ENCODE measurements at places on chromosomes 4 and X.

GRCh38 chrX:1781766-1782165, 166.9 kb downstream of the ASMT start:
- DNase-seq, result no peak

DNA sequence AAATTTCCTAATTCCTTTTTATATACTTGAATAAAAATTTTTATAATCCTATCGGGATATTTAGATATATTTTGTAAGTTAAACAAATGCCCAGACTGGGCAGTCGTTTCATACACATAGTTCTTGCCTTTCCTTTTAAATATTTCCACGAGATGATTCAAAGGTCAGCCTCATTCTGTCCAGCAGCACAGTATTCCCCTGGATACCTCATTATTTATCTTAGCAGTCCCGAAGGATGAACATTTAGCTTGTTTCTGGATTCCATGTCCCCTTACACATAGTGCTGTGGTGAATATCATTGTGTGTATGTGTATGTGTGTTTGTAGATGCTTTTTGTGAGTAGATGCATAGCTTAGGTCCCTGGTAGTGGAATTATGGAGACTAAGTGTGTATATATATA, 38.3 kb downstream of the RAPGEF2 start:
- no peak for DNase-seq

DNA sequence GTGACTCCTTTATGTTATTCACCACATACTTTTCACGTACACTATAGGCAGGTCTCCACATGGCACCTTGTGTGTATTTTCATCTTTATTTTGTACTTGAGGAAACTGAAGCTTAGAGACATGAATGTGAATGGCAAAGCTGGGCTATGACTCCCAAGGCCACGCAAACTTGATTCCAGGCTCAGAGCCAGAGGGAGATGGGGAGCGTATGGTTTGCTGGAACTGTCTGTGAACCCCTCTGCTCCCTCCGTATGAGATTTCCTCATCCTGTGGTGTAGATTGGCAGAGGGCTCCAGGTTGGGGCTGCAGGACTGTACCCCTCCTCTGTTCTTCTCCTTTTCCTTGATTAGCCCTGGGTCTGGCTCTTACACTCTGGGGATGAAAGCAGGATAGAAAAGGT, 16.1 kb upstream of the STARD8 start:
- DNase-seq, result no peak

- no peak for DNase-seq
Measured at GRCh38 chr4:187125062-187125461, 401.4 kb upstream of the FAT1 start.

GRCh38 chr4:4820261-4820660, 39.2 kb upstream of the MSX1 start:
- DNase-seq, result no peak

DNA sequence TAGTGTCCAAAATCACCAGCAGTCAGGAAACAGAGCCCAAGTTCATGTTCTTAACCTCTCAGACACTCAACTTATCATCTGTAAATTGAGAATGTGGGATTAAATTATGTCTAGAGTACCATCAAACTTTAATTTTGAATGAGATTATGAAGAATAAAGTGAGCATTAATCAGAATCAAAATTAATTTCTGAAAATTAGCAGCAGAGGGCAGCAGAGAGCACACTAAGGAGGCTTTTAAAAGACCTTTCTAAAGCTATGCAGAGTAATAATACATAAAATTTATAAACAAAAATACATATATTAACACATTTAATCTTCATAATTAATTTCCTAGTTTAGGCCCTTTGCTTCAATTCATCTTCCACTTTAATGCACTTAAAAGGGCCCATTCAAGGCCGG, 7.1 kb downstream of the TASL start:
- DNase-seq, result no peak

DNA sequence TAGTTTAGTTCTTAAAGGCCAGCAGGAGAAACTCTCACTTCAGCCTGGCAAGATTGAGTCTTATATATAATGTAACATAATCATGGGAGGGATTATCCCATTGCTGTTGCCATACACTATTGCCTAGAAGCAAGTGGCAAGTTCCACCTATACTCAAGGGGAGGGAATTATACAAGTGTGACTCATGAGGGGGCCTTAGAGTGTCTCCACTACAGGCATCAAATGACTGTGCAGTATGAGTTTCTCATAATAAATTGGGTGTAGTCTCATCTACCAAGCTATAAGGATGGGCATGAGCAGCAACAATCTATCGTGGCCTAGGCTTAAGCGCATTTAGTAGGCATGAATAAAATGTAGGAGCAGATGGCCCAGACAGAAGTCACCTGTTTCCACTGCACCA, 89.1 kb upstream of the C1GALT1C1 start:
- no peak for DNase-seq

GRCh38 chr4:41852229-41852628, 83.0 kb upstream of the TMEM33 start:
- DNase-seq, result no peak

DNA sequence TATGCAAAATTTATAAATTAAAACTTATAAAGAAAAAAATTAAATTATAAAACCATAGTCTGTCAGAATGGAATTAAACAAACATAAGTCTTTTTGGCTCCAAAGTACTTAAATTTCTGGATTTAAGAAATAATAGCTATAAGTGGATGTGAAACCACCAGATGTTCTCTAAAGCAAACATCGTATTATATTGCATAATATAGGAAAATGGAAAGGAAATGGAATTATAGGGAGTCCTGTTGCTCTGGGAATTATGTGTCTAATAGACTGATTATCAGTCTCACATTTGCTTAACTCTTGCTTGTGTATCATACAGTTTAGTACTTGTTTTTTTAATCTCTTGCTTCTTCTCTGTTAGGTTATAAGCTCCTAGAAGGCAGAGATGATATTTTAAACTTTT, 819.2 kb downstream of the RAPGEF2 start:
- DNase-seq, result no peak

- no peak for DNase-seq
Measured at GRCh38 chrX:119640731-119641170, 34.5 kb upstream of the NKRF start.

- no peak for DNase-seq
Measured at GRCh38 chrX:39840133-39840532, 257.6 kb downstream of the BCOR start.

- DNase-seq, result peak; percentile 6
Measured at GRCh38 chr4:19689511-19689910, 562.2 kb upstream of the SLIT2 start.

DNA sequence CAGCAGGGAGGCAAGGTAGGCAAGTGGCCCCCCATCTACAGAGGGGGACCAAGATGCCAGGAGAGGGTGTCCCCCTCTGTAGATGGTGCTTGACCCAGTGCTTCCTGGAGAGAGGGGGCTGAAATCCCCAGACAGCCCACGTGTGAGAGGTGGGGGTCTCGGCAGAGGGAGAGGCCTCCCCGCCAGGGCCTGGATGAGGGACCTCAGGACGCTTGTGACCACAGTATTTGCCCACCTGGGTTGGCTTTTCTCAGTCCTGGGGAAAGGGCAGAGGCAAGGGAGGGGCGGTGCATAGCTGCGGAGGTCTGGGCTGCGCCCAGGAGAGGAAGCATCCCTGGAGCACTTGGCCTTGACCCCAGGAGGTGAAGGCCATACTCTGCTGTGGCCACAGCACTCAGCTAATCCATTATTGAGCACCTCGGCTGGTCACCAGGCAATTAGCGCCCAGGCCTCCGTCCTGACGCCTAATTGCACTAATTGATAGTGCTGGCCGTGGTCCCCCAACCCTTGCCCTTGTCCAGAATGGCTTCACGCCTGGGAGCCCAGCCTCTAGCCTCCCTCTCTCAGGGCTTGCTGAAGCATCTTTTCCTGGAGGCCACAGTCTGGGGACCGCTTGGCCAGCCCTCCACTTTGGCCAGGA, 30.7 kb downstream of the HMX1 start:
- no peak for DNase-seq

GRCh38 chrX:122087341-122087740, 1039.9 kb downstream of the GLUD2 start:
- DNase-seq, result no peak

- peak; percentile 19 for DNase-seq
Measured at GRCh38 chr4:91212211-91212610, 1085.0 kb downstream of the CCSER1 start.

DNA sequence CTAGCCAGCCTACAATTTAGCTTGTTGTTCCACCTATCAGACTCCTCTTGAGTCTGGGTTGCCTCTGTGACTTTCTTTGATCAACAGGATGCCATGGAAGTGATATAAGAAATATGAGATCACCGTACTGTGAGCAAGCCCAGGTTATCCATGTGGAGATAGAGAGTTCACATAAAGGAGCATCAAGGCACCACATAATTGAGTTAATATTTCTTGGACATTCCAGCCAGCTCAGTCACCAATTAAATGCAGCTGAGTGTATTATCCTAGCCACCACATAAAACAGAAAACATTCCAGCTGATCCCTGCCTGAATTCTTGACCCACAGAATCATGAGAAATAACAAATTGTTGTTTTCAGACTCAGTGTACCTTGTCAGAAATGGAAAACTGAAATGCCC, 253.6 kb downstream of the PPP1R2C start:
- DNase-seq, result no peak

DNA sequence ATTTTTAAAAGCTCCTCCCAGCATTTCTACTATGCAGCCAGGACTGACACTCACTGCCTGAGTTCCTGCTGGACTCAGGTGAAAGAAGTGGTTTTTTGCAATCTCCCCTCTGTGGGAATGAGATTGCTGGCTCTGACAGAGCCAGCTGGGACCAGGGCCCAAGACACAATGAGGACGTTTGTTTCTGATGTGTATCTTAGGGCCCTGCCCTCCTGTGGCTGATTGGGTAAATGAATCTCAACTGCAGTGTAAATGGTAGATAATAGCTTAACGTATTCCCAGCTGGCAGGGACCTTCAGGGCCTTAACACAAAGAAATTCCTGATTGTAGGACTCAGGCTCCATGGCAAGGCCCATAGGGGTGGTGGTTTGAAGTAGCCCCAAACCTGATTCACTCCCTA, 85.8 kb upstream of the PRPS1 start:
- DNase-seq, result peak; percentile 26

All from iPS-NIHi11 (cell line).